Transverse colon (tissue), 4 donors: ENCODE measurements at places on chromosomes 6 and 20.

- DNase-seq, result peak; percentile 51
Observed at GRCh38 chr20:5001174-5002076, at the start of gene SLC23A2. Gene SLC23A2, minus strand, starts transcription at chr20:5001510. Its CDS starts 68,948 bp downstream, at chr20:4932562.

GRCh38 chr6:169932491-169932890, 181.1 kb downstream of the ERMARD start:
- no peak for DNase-seq

- DNase-seq, result no peak
Observed at GRCh38 chr6:110864824-110865223, 9.8 kb upstream of the AMD1 start.

- no peak for DNase-seq
Observed at GRCh38 chr6:118812970-118813369, 81.0 kb upstream of the ASF1A start.

- no peak for DNase-seq
Observed at GRCh38 chr6:10343320-10343719, 71.6 kb downstream of the TFAP2A start.

DNA sequence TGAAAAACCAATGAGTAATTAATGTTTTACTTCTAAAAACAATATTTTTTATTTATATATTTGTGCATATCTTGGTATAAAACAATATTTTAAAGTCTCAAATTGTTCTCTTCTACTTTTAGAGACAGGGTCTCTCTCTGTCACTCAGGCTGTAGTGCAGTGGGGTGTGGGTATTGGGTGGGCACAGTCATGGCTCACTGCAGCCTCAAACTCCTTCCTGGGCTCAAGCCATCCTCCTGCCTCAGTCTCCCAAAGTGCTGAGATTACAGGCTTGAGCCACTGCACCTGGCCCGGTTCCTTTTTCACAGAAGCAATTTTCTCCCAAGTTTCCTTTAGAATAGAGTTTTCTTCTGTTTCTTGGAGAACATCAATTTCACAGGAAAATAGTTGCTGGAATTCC, 102.8 kb downstream of the TMEM242 start:
- DNase-seq, result no peak

- peak; percentile 46 for DNase-seq
Observed at GRCh38 chr20:2469991-2470422, 582 bp downstream of the SNRPB start.

DNA sequence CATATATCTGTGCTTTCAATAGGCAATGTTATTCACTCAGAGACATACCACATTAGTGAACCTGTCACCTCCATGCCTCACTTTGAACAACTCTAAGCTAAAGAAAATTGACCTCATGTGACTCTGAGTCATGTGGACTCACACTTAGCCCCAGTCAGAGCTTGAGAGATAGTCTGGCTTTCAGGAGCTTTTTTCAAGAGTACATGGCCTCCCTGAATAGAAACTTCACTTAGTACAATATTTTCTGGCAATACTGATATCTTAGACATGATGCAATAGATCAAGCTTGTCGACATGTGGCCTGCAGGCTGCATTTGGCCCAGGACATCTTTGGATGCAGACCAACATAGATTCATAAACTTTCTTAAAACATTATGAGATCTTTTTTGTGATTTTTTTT, 8.5 kb downstream of the SPTLC3 start:
- DNase-seq, result no peak

DNA sequence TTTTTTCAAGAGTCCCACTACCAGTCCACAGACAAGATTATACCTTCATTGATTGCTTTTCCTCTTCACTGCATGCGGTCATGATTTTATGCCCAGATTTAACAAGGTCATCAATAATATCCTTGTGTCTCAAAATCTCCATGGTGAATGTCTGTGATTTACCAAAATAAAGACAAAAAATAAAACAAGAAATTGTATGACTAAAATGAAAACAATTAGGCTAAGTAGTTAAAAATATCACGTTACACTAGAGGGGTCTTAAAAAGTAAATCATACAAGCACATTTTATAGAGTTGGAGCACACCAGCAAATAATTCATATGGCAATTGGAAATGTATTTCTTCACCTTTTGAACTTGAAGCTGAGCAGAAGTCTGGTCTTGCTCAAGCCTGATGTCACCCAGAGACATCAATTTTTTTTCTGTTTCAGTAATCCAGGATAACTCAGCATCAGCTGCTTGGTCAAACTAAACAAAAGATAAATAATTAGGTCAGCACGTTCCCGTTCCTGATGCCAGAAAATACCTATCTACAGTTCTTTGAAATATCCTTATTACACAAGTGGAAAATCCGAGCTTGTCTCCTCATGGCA, 125.4 kb downstream of the DST start:
- DNase-seq, result no peak

DNA sequence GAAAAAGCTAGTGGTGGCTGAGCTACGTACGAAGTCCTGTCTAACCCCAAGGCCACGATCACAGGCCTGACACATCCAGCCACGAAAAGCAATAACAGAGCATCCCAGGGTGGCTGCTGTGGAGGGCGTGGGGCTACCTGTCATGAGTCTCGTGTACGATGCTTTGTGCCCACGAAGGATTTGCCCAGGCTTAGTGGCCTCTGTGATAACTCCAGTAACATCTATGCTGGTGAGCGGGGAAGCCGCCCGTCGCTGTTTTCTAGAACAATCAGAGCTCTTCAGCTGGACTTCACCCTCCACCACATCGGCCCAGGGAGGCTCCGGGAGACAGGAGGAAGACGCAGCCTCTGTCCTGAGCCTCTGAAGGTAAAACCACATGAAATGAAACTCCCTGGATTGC, 250.5 kb downstream of the TAF4 start:
- no peak for DNase-seq

- no peak for DNase-seq
Observed at GRCh38 chr20:62536871-62537401, 61.1 kb upstream of the GATA5 start.

- DNase-seq, result no peak
Observed at GRCh38 chr6:122751326-122751725, 28.2 kb upstream of the FABP7 start.

GRCh38 chr6:110317189-110317588, 41.0 kb downstream of the METTL24 start:
- no peak for DNase-seq

- DNase-seq, result no peak
Observed at GRCh38 chr6:35377002-35377401, 34.6 kb downstream of the PPARD start.

DNA sequence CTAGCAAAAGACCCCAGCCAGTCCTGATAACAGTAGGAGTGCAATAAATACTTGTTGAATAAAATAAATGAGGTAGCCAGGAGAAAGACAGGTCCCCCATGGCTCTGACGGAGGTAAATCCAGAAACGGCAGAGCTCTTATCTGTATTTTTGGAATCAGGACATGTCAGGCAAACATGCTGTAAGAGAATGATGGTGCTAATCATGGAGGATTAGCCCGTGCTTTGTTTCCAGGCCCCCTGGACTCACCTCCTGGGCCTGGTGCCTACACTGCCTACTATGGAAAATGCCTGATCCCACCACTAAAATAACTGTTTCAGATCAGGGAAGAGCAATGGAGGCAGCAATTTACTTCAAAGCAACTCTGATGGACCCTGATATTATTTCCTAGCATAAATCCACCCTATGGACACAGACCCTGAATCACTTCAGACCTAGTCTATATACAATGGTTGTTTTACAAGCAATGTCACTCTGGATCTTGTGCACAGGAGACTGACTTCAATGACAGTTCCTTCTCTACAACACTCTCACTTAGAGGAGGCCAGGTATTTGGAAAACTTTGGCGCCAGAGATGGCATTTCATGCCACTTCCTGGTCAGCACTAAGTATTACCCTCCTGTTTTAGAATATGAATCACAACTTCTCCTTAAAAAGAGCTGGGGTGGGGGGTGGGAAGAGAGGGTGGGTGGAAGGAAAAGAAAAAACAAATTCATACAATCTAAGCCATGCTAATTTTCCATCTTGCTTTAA, 6.4 kb downstream of the MRPL14 start:
- no peak for DNase-seq

- no peak for DNase-seq
Observed at GRCh38 chr6:130749402-130749801, 77.8 kb upstream of the SMLR1 start.

- peak; percentile 60 for DNase-seq
Observed at GRCh38 chr20:41135187-41135887, 2.0 kb upstream of the PLCG1 start.

GRCh38 chr6:148747145-148747470, 278 bp downstream of the UST start:
- DNase-seq, result peak; percentile 36

- DNase-seq, result no peak
Observed at GRCh38 chr6:109424946-109425345, 15.5 kb downstream of the PPIL6 start.

DNA sequence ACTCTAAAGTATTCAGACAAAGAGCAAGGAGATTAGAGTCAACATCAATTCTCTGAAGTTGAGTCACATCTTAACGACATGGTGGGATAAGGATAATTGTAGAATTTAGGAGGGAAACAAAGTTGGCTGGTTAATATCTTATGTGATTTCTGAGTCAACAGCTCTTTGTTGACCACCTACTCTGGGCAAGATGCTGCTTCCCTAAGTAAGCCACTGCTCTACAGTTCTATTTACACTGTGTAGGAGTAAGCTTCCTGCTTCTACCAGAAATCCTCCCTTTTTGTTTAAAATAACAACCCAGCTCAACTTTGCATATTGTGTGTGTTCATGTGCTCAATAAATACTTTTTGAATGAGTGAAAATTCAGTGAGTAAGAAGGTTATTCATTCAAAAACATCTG, 3.1 kb downstream of the HS3ST5 start:
- DNase-seq, result no peak

DNA sequence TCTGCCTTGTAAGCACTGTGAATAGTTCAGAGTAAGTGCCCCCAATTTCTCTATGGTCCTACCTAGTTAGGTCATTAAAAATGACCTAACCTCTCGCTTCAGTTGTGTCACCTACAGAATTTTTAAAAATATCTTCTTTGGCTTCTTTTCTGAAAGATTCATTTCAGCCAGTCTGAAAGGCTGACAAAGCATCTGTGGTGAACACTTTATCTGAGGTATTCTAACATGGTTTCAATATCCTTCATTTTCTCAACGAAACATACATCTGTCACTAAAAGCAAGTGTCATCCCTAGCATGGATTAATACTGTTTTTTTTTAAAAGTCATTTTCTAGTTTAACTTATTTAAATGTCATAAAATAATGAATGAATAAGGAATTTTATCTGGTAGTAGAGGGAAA, 5.1 kb downstream of the DPM1 start:
- DNase-seq, result no peak

- DNase-seq, result no peak
Observed at GRCh38 chr6:45931232-45931631, 84.4 kb downstream of the CLIC5 start.

DNA sequence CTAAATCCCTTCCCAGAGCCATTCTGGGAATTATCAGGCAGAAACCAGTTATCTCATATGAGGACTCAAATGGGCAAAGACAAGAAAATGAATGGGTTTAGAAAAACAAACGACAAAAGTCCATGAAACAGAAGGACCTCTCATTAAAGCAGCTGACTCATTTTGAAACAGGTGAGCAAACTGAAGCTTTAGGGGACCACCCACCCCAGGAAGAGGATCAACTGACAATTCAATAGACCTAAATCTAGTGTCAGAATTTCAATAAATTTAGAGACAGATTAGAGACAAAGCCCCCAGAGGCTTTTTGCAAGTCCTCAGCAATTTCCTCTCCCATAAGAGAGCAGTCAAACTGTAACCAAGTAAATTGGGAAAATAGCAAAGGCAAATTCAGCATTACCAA, 333.8 kb downstream of the PTPRT start:
- no peak for DNase-seq

- no peak for DNase-seq
Observed at GRCh38 chr6:110055387-110055735, 77.2 kb downstream of the GPR6 start.

- DNase-seq, result no peak
Observed at GRCh38 chr6:33802186-33802958, 1.4 kb downstream of the MLN start.

DNA sequence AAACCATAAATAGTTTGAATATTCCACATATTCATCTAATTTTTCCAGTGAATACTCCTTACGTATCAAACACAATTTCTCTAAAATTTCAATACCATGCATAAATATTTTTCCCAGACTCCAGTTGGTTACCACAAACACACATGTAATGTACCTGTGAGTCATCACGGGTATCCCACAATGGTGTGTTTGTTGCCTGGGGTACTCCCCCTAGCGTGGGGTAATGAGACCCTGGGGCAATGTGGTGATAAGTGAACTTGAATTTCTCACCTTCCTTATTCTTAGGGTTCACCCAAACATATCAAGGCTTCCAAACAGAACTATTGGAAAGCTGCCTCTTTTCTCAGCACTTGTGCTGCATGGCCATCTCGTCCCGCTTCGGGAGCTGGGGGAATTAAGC, 51.0 kb downstream of the STX7 start:
- no peak for DNase-seq

- DNase-seq, result no peak
Observed at GRCh38 chr6:35391240-35391968, 49.0 kb downstream of the PPARD start.

DNA sequence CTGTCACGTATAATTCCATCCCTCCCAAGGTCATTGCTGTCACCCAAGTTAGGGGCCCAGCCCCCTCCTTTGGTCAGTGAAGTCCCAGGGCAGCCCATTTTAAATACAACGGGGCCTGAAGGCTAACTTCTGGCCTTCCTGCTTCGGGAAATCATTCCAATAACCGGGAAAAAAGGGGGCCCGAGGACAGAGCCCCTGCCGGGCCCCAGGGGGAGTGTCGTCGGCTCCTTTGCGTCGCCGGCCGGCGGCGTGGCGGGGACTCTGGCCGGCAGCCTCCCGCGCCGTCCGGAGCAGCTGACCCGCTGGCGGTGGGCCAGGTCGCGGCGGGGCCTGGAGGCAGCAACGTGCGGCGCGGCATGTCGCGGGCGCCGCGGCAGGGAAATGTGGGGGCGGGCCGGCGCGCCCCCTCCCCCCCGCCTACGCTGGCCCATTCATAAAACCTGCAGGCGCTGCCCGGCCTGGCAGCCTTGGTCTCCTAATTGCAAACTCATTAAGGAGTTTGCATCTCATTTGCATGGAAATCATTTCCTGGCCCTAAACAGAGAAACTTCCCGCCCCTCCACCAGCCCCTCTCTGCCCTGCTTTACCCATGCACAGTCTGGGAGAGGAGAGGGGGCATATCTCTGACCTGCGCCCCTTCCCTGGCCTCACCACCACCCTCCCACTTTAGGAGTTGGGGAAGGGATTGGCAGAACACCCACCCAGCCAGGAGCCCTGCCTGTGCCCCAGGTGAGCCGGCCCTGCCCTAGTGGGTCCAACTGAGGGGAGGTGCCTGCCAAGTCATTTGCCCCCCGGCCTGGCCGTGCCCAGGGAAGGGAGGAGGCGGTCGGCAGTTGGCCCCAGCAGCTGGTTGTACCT, 50.7 kb downstream of the MRPL14 start:
- DNase-seq, result peak; percentile 56
